Foreskin keratinocyte (primary cell): ENCODE measurements at places on chromosomes 1 and 21.
A peak's percentile ranks its signal among the peaks of the same experiment; 100 is the strongest.

- DNase-seq: peak; percentile 42
Measured at GRCh38 chr1:197312163-197312562, 44.1 kb downstream of the CRB1 start.

GRCh38 chr1:41613689-41614574 is 129.4 kb upstream of the EDN2 start:
- DNase-seq: peak; percentile 51

GRCh38 chr1:245879091-245879490 is 628.0 kb downstream of the SMYD3 start:
- no peak for DNase-seq

GRCh38 chr1:119139857-119140176 is 636 bp downstream of the WARS2 start:
- DNase-seq: no peak

DNA sequence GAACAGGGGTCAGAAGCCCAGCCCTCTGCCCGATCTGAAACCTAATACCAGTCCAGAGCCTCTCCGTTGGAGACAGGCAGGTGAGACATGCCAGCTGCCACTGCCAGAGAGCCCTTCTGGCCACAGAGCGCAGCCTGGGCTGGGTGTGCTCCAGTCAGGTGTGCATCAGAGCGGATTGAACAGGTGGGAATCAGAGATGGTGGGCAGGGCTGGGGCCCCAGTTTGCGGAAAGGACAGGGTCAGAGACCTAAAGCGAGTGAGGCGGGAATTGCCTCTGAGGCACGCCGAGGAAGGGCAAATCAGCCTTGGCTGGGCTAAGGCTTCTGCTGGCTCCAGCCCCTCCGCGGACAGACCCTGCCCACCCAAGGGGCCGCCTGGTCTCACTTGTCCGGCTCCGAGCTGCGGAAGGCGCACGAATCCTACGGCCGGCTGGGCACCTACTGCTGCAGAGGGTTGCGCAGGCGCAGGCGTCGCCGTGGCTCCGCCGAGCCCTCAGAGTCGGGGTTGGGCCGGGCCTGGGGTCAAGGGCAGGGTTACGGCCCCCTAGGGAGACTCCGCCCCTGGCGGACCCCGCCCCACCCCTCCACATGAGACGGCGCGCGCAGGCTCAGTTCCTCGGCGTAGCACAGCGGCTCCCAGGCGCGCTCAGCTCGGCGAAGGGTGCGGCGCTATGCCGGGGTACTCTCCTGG is 10.3 kb downstream of the CPLANE2 start:
- DNase-seq: no peak

GRCh38 chr1:24973315-24973714 is 43.2 kb upstream of the RUNX3 start:
- no peak for DNase-seq

GRCh38 chr21:27776925-27777553 is 810.2 kb upstream of the ADAMTS5 start:
- no peak for DNase-seq

DNA sequence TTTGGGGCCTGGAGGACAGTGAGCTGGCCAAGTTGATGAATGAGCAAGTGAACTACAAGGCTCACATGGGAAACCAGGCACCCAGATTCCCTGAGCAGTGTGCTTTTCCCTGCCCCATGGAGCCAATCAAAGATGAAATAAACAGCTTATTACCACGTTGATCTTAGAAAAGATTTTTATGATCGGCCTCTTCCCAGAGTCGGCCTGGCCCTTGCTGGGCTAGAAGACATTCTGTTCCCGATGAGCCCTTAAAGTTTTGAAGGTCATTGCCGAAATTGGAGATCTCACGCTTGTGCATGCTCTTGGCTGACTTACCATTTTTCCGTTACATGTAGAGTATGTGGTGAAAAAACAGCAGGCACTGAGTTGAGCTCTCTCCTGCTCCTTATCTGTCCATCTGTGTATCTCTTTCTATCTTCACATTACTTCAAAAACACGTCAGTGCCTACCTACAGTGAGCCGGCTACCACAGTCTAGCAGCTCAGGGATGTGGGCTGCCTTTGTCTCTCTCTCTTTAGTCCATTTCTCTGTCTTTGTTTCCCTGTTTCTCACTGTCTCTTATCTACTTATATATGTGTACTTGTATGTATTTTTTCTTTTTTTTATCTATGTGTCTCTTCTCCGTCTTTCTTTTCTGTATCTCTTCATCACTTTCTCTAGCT is 248.8 kb upstream of the USP24 start:
- no peak for DNase-seq

- DNase-seq: no peak
Measured at GRCh38 chr1:10561955-10562354, 87.2 kb downstream of the PEX14 start.

GRCh38 chr1:225658041-225658440 is 5.1 kb upstream of the ENAH start:
- no peak for DNase-seq

DNA sequence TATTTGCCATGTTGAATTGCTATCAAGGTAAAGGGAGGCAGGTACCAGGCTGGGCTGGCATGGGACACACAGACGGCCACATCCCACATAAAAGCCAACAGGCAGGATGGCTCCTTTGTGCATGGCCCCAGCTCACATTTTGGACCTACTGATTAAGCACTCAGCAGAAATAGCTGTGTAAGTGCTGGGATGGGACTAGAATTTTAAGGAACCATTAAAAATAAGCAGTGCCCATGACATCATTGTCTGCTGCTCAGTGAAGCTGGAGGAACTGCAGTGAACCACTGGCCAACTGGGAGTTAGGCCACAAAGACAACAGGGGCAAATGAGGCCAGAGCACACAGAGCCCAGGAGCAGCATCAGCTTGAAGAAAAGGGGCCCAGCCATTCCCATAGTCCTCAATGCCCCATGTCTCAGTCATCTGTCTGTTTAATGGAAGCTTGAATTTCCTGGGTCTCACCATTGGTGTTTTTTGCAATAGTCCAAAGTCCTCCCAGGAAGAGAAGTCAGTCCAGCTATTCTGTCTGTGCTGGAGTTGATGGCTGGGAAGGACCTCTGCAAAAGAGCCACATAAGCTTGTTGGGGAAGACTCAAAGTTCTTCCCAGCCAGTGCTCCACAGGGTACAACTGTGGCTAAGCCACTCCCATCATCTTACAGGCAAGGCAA is 45.3 kb upstream of the TNR start:
- DNase-seq: no peak

- DNase-seq: no peak
Measured at GRCh38 chr1:151504759-151505158, 6.4 kb upstream of the CGN start.

- DNase-seq: no peak
Measured at GRCh38 chr1:47963568-47964358, 33.4 kb downstream of the TRABD2B start.
